ENCODE measurements at places on chromosomes 5 and 9.

DNA sequence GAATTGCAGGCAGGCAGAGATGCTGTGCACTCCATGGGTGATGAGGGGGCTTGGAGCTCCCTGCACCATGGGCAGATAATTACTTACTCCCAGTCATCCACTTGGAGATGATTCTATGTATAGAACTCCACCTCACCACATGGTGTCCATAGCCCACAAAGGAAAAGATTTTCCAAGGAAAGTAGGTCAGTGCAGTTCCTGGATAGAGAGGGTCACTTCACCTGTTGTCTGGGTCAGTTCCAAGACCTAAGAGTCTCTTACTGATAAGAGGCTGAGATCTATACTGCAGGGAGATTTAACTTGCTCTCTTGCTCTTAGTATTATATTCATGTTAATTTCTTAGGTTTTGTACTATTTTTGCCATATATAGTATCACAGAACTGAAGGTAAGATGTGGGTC, 113.9 kb upstream of the BRINP1 start:
- no peak for DNase-seq

- no peak for DNase-seq
Measured at GRCh38 chr9:37032713-37033112, 1.4 kb downstream of the PAX5 start.

GRCh38 chr9:81534138-81534875, 155.0 kb downstream of the TLE1 start:
- no peak for DNase-seq

DNA sequence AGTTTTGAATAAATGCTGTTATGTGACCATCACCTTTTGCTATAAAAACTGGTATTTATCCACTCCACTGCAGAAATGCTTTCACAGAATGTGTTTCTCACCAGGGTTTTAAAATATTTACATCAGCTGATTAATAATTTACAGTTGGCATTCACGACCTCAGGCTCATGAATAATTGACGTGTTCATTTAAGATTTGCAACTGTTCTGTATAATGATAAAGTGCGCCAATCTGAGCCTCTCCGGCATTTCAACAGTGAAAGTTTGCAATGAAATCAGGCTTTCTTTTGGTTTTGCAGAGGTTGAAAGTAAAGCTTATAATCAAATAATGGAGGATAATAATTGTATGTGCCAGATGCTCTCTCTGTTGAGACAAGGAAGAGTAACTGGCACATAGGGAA, 434.9 kb downstream of the ICE1 start:
- DNase-seq, result no peak

DNA sequence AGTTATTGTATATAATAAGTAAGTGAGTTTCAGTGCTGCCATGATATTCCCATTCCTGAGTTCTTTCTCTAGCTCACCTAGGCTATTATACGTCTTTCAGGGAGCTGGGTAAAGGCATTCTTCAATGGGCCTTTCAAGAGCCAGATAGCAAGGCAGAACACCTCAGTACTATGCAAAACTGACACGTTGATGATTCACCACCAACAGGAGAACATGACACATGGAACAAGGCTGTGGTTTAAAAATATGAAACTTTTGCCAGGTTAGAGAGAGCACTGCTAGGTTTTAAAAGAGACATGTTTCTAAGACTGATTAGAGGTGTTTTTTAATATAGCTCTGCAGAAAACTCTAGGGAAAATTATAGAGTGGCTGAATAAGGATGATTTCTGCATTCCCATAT, 95.9 kb downstream of the UGCG start:
- DNase-seq, result peak; percentile 52

GRCh38 chr5:65197531-65198455, 283.9 kb downstream of the ADAMTS6 start:
- no peak for DNase-seq

DNA sequence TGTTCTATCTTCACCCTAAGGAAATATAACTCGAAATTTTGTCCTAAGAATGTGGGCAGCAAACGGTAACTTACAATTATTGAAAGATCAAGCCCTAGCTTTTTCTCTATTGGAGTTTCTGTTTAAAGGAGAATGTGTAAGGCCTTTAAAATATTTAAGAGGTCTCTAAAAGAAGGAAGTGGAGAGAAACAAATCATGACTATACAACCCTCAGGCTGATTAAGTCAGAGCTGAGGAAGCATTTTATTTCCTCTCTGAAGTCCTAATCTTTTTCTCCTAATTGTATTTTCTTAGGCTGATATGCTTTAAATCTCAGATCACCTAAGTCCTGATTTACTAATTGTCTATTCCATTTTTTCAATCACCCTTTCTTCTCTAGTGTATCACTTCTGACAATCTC, 1708.8 kb upstream of the C9orf72 start:
- no peak for DNase-seq

- DNase-seq, result no peak
Measured at GRCh38 chr9:15512204-15512603, 1.4 kb upstream of the PSIP1 start.

- no peak for DNase-seq
Measured at GRCh38 chr5:170753311-170753710, 30.2 kb upstream of the GABRP start.

DNA sequence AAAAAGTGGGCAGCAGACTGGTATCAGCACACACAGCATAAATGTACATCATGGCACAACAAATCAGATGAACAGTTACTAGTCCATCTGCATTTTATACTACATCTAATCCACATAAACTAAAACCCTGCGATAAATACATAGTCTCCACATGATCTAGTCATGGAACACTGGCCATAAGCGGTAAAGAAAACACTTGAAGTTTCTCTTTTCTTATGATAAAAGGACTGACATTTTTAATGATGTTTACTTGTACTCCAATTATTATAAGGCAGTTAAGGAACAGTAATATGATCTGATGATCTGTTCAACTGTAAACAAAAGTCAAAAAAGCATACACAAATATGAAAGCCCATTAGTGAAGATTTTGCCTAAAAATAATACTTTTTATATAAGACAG, 112.5 kb downstream of the MPDZ start:
- DNase-seq, result no peak

Measured in fibroblast of skin of back (primary cell).